ENCODE measurements at places on chromosomes 7 and 10.

DNA sequence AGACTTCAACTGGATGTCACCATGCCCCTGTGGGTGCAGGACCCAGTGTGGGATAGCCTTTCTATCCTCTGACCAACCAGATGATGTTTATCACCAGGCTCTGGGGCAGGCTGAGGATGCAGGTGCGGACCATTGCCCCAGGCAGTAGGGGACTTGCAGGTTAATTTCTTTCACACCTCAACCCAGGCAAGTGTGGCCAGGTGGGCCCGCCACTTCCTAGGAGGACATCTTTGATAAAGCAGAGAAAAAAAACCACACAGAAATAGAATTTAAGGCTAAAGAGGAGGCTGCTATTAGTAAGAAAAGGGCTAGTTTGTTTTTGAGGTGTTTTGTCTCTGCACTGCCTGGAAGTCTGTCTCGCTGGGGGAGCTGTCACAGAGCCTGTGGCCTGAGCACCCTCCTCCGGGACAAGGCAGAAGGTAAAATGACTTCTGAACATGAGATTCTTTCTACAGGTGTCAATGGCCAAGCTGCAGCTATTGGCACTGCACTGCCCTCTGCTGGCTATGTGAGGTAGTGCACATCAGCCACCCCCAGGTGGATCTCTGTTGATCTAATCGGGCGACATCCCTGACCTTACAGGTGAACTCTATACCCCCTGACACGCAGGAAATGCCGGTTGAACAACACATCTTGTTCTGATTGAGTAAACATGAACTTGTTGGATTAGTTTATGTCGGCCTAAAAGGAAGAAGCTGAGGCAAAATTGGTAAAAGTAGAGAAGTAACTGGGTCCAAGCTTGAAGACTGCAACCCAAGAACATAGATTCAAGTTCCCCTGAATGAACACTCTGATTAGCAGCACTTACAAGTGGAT is 21.0 kb downstream of the UPP1 start:
- DNase-seq, result no peak

DNA sequence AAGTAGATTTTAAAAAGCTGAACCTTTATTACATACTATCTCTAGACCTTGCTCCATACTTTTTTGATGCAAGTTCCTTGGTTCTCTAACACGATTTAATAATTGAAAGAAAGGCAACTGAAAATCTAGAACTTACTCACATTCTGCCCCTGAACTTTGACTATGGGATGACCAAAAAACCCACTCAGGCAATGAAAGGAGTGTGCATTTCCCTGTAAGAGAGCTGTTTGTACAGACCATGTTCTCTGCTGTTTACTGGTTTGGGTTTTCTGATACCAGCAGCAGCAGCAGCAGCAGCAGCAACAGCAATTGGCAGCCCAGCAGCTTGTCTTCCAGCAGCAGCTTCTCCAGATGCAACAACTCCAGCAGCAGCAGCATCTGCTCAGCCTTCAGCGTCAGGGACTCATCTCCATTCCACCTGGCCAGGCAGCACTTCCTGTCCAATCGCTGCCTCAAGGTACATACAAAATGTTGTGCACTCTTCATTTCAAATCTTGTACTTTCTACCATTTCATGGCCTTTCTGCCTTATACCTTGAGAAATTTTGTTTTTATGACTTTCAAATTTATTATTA is 216.7 kb downstream of the FOXP2 start:
- no peak for DNase-seq

DNA sequence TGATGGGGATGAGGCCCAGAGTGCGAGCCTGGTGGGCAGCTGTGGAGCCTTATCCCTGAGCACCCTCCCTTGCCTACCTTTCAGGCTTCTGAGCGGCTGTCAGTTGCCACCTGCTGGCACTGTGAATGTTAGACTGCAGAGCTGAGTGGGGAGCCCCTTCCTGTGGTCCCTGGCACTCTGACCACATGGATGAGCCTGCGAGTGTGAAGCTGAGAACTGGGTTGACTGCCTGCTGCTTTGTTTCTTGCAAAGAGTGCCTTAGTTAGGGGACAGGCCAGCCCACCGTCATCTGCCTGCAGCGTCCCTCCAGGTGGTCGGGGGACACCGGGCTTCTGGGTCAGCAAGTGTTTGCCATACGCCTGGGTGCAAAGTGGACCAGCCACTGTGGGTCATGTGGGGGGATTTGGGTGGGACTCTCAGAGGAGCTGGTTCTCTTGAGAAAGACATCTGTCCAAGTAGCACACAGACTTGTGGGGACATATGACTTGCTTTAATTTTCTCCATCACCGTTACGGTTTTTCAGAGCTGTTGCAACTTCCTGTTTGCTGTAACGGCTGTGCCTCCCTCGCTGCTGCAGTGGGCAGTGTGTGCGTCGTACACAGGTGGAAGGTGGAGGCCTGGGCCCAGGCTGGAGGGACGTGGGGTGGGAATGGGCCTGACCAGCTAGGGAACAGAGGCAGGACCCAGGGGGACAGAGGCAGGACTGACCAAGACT is 13.7 kb downstream of the INPP5A start:
- no peak for DNase-seq

GRCh38 chr10:101961591-101962498 is 94.1 kb downstream of the ARMH3 start:
- no peak for DNase-seq

GRCh38 chr10:23379686-23380085 is 35.1 kb upstream of the C10orf67 start:
- DNase-seq, result no peak

DNA sequence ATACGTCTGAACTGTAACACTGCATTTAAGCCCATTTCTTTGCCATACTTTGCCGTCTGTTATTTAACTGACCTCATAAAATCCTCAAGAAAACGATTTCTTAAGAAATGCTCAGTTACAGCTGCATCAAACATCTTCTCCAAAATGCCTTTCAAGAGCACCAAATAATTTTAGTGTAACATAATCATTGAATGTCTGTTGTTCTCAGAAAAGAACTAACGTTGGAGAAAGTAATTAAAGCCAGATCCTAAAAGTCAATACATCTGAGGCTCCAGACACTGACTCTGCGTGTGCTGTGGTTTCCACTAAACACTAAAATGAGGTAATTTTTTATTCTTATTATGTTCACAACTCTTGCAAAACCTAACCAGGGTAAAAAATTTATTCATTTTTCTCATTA is 63.7 kb upstream of the LRRC17 start:
- no peak for DNase-seq

- DNase-seq, result no peak
Measured at GRCh38 chr7:135199439-135199838, 11.9 kb downstream of the WDR91 start.

- DNase-seq, result no peak
Measured at GRCh38 chr10:83636826-83637225, 502.5 kb upstream of the GHITM start.
